ENCODE measurements at places on chromosomes 2 and 18. TPM values are rescaled to one million over a fixed set of nuclear protein-coding genes. Genes with fewer than 3 reads are reported as not detected.

Gene EFHD1
- 18.1 TPM for polyA plus RNA-seq

Gene TCF4
- polyA plus RNA-seq = 133 TPM

Gene RNF125
- polyA plus RNA-seq = 15.9 TPM

Gene PROC
- 0.50 TPM for polyA plus RNA-seq

Gene RRM2
- 50.3 TPM for polyA plus RNA-seq

Gene SKOR2
- not detected for polyA plus RNA-seq

All from muscle of back (tissue), 13 donors.